ENCODE measurements at places on chromosomes 5 and 9.
A peak's percentile ranks its signal among the peaks of the same experiment; 100 is the strongest.

GRCh38 chr9:28209130-28209529, 635.8 kb upstream of the C9orf72 start:
- DNase-seq, result no peak

DNA sequence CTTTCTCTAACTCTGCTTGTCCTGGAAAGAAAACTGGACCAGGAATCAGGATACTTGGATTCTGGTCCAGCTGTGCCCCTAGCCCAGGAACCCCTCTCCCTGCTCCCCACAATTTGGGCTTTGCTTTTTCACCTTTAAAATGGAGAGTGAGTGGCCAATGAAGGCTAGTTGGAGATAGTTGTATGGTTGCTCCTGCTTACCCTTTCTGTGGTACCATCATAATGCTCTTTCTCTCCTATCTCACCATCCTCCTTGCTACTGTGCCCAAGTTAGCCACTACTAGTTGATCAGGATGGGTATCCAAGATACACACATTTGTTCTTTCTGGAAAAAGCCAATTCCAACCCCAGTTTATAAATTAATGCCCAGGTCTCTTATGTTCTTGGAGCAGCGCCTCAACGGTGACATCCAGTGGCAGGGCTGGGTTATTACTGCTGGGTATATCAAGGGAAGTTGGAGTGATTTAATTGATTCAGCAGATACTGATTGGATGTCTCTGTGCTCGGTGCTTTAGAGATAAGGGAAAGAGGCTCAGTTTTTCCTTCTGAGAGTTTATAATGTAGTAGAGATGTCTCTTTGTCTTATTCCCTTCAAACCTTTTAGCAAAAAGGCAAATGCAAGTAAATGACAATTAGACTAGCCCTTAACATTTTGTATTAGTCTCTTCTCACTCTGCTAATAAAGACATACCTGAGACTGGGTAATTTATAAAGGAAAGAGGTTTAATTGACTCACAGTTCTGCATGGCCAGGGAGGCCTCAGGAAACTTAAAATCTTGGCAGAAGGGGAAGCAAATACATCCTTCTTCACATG, 38.5 kb downstream of the FAXDC2 start:
- peak; percentile 22 for DNase-seq

DNA sequence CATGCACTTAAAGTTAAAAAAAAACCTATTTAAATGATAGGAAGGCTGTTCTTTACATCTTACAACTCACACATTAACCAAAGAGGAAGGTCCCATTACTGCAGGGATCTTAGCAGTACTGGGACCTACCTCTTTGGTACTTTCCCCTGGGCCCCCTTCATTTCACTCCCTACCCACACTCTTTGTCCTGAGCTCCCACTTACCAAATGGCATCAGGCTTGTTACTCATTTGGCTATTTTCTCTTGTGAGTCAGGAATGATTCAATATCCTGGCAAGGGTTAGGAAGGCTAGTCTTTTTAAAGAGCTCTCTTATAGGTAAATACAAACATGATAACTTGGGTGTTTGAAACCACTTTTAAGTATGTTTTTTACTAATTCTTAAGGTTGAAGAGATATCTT, 117.4 kb upstream of the ELL2 start:
- DNase-seq, result peak; percentile 40

GRCh38 chr5:94471521-94471920, 146.9 kb downstream of the KIAA0825 start:
- DNase-seq, result no peak

DNA sequence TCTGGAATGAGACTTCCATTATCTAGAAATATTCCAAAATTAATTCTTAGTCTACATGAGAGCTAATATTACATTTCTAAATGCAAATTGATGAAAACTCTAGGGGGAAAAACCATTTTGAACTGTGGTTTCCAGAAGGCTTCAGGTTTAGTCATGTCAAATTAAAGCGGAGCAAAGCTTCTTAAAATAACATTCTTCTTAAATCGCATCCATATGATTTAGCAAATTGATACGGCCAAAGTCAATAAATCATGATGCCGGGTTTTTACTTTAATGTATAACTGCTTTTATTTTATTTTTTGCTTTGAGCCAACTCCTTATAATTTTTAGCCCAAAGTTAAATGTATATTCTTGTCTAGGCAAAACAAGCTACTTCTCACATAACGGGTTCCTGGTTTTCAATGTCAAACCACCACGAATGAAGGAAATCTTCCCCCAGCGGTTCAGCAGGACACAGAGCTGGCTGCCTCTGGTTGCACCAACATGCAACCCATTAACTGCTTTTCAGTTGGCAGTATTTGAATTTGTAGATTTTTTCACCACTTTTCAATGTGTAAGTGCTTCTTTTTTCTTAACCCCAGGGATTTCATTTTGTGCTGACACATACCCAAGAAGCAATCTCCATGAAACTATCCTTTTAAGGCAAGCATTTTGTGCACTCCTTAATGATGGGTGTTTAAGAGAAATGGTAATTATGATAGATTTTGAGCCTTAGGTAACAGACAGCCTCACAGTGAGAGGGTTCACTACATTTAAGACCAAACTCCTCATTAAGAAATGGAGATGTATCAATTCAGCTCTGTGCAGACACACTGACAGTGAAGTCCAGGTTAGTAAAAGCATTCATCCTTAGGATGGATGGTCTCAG, 35.5 kb downstream of the EFNA5 start:
- no peak for DNase-seq

GRCh38 chr5:124492444-124493224, 253.8 kb downstream of the ZNF608 start:
- DNase-seq, result no peak

- DNase-seq, result no peak
Measured at GRCh38 chr5:144644317-144644716, 473.6 kb downstream of the KCTD16 start.

DNA sequence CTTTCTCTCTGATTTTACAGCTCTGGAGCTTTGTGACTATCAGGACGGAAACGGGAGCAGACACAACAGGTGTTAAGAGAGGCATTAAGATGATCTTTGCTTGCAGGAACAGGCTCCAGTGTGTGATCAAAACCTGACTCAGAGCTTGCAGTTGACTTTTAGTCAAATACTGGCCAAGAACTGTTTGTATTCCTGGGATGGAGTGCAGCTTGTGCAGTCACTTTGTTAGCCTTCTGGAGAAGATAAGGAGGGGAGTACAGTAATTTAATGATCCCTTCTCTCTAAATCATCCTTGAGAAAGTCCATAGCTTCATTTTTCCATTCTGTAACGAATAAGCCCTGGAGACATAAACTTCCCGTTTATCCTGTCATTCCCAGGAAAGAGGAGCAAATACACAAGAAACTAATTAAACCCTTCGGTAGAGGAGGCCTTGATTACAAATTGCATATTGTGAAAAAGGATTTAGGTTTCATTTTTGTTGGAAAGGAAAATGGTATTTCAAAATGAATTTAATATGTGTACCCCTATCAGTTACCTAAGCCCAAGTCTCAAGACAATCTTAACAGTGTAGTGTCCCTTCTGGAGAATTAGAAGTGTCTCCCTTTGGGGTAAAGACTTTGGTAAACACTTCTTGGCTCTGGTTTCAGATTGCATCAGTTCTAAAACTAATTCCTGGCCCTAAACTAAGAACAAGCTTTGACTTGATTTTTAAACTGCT, 3.1 kb upstream of the STOM start:
- no peak for DNase-seq

DNA sequence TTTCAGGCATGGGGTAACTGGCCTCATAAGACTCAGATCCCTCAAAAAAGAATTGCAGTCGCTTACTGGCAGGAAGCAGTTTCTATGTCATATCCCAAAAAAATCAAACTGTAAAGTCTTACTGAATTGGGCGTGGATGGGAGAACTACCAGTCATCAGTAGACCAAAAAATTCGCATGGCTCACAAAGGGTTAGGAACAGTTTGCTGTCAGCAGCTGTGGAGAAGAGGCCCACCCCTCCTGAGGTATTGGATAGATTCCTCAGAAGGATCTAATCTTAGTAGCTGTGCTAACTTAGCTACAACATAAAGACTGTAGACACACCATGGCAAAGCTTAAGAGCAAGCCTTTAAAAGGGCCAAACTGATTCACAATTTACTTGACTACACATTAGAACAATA, 478.3 kb upstream of the FTMT start:
- DNase-seq, result no peak

- DNase-seq, result no peak
Measured at GRCh38 chr9:105024529-105024928, 96.6 kb upstream of the ABCA1 start.

DNA sequence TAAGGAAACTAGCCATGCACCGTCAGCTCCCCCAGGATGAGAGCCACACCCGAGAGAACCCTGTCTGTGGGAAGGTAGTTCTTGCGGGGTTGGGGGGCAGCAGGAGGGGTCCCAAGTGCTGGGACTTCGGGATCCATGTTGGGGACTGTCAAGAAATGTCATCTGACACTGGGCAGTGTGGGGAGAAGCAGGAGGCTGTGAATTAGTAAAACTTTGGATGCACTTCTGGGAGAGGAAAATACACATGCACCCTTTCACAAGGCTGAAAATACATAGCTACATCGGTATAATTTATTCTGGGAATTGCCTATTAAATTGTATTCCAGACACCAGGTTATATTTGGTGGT, 109.6 kb upstream of the RPS23 start:
- DNase-seq, result no peak

- no peak for DNase-seq
Measured at GRCh38 chr5:174612686-174613085, 111.7 kb upstream of the MSX2 start.

GRCh38 chr9:123368023-123368422, 12.0 kb downstream of the CRB2 start:
- no peak for DNase-seq

- no peak for DNase-seq
Measured at GRCh38 chr5:73796164-73797131, 170.5 kb downstream of the ARHGEF28 start.

DNA sequence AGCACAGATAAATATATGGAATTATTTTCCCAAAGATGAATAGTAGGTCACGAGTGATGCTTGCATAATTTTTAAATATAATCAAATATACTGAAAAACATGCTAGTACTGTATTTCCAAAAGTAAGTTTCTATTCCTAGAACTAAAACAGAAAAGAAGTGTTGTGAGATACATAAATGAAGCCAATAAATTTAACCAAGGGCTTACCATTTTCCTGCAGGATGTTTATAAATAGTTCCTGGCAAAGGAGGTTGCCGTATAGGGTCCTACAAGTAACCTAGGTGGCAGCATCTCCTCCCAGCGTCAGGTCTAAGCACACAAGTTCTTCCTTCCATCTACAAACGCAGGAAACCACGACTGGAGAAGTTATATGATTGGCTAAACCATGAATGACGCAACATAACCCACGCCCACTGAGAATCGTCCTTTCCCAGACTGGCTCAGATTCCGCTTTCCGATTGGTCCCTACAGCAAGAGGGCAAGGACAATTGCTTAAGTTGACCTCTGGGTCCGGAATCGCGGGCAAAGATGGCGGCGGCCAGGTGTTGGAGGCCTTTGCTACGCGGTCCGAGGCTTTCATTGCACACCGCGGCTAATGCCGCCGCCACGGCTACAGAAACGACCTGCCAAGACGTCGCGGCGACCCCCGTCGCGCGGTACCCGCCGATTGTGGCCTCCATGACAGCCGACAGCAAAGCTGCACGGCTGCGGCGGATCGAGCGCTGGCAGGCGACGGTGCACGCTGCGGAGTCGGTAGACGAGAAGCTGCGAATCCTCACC, at the start of gene MRPS30:
Gene MRPS30 (plus strand): TSS at position 513 of the 780 bp plus-strand sequence. CDS start 16 bp downstream, at position 529.
- DNase-seq, result peak; percentile 78

DNA sequence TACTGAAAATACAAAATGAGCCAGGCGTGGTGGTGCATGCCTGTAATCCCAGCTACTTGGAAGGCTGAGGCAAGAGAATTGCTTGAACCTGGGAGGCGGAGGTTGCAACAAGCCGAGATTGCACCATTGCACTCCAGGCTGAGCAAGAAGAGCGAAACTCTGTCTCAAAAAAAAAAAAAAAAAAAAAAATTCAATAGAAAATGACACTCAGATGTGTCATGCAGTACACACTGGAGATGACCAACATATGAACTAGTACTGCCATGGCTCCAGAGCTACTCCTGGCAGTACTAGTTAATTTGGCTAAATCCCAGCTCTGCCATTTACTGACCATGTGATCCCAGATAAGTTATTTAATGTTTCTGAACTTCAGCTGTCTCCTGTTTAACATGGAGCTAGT, 7.3 kb downstream of the ATOX1 start:
- no peak for DNase-seq

GRCh38 chr9:133269537-133270362, 5.3 kb downstream of the ABO start:
- no peak for DNase-seq

- DNase-seq, result no peak
Measured at GRCh38 chr9:72955126-72955455, 2.2 kb upstream of the ALDH1A1 start.

- DNase-seq, result no peak
Measured at GRCh38 chr5:81826128-81826527, 75.2 kb upstream of the SSBP2 start.

- no peak for DNase-seq
Measured at GRCh38 chr9:94851467-94851866, 125.0 kb downstream of the AOPEP start.

GRCh38 chr9:132117694-132118093, 38.0 kb upstream of the MED27 start:
- DNase-seq, result no peak

DNA sequence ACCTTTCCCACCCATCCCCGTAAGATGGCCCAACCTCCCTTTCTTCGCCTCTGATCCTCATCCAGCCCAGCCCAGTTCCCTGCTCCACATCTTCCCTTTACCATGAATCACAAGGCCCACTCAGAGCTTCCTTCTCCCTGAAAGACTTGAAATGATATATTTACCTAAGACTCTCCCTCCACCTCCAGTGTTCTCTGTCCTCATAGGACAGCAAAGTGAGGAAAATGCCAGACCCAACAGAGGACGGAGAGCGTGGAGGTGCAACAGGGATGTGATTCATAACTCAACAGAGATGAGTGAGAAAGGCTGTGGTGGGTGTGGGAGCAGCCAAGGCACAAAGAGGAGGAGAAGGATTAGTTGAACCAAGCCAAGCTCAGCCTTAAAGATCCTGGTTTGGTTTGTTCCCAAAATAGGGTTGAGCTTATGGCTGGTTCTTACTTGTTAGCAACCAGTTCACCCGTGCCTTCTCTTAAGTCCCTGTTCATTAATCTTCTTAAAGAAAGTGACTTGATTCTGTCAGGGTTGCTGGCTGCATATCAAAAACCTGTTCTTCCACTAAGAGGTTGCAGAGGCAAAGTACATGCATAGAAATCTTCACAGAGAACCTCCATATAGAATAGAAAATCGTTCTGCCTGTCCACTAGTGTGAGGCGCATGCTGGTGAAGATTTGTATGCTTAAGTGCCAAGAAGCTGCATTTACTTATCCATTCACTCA, 183.2 kb downstream of the ACTL7B start:
- no peak for DNase-seq

DNA sequence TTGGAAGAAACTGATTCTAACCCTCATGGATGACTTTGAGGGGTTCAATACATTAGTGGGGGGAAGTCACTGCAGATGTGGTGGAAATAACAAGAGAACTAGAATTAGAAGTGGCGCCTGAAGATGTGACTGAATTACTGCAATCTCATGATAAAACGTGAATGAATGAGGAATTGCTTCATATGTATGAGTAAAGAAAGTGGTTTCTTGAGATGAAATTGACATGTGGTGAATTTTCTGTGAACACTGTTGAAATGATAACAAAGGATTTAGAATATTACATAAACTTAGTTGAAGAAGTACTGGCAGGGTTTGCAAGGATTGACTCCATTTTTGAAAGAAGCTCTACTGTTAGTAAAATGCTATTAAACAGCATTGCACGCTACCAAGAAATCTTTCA, 113.0 kb downstream of the UGCG start:
- DNase-seq, result no peak

GRCh38 chr5:79845448-79846197, 145.4 kb downstream of the MTX3 start:
- no peak for DNase-seq
